NCI-H146 (cell line): ENCODE measurements at places on chromosomes 2 and 18.

- DNase-seq, result no peak
Measured at GRCh38 chr2:46379213-46380037, 82.2 kb downstream of the EPAS1 start.

- DNase-seq, result no peak
Measured at GRCh38 chr2:9795071-9795470, 48.2 kb upstream of the TAF1B start.

- no peak for DNase-seq
Measured at GRCh38 chr2:60857056-60857455, 24.3 kb upstream of the REL start.

DNA sequence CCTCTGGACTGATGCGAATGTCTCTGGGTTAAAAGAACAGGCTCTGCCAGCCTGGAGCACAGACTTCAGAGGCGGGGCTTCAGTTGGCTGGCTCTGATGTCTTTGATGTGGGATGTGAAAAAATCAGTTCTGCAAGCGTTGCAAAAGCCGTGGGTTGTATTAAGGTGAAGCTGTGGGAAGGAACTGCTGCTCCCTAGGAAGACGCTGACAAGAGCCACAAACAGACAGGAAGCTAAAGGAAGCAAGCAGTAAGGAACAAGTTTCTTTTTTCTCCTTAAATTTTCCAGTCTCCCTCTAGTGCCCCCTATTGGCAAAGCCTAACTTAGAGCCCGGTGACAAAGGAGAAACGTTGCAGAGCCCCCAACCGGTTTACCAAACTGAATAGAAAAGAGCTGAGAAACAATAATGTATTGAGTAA is 239.0 kb downstream of the CCDC178 start:
- peak; percentile 80 for DNase-seq

DNA sequence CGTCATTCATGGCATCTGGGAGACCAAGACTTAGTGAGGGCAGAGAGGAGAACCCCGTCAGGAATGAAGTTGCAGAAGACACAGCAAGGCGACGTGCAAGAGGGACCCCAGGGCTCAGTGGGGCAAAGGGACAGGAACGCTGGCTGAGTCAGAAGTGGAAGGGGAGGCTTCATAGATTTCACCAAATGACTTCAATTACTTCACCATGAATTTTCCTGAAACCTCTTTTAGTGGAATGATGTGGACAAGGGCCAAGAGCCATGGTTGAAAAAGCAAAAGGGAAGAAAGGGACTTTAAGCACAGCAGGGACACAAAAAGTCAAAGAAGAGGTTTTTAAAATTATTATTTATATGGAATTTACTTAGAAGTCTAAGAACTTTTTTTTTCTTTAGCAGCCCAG is 141.6 kb upstream of the PID1 start:
- DNase-seq, result no peak

DNA sequence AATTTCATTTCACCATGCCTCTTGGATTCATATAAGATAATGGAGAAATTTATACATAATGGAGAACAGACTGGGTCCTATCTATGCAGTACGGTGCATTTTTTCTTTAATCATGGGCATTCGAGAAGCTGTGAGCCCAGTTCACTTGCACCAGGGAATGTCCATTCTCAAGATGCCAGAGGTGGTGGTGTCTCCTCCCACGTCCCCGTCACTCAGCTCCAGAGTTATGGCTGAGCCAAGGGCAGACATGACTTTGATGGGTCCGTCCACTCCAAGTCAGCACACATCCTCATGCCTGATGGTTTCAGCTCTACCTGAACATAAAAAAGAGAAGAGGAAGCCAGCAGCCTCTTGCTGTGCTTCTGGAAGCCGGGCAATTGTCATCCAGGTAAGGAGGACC is 42.1 kb upstream of the CREG2 start:
- no peak for DNase-seq
